ENCODE measurements at places on chromosomes 7 and 10. TPM values are rescaled to one million over a fixed set of nuclear protein-coding genes. Genes with fewer than 3 reads are reported as not detected.
A peak's percentile ranks its signal among the peaks of the same experiment; 100 is the strongest.

DNA sequence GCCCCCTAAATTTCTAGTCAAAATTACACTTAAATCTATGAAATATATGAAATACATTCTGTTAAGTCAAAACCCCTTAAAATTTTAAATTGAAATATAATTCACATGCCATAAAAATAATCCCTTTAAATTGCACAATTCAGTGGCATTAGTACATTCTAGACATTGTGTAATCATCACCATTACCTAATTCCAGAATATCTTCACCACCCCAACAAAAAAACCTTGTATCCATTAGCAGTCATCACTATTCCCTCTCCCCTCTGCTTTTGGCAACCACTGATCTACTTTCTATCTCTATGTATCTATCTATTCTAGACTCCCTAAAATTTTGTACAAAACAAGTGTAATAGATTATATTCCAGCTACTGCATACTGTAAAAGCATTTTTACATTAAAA lies 261.2 kb downstream of the GLI3 start:
- DNase-seq = no peak

The ANKRD16 gene
- polyA plus RNA-seq = 10.0 TPM

DNA sequence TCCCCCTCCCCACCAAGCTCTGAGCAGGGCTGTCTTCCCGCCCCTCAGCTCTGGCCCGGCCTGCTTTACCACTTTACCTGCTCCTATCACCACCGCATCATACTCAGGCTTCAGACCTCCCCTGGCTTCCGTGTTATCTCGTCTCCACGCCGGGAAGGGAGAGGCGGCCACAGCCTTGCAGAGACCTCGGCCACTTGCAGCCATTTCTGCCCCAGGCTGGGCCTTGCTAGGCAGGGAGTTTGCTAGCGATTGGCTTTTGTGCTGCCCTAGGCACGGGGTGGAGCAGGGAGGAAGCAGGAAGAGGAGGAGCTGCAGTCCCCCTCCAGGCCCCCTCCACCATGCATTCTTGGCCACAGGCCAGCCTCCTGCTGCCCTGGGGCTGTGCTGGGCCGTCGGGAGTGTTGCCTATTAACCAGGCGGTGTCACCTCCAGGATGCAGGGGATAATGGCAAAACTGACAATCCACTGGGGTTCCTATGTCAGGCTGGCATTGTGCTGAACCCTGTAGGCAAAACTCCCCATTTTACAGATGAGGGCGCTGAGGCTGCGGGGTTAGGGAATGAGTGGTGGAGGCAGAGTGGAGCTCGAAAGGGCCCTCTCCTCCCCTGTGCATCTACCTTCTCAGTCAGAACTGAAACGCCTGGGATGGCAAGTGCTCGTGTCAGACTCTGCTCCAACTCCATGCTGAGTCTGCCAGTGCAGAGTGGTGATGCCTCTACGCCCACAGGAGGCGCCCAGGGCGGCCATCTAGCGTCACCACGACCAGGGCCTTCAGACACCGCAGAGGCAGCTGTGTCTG lies at the start of gene PYROXD2:
TSS of gene PYROXD2 (minus strand) at position 251 of the 799 bp plus-strand sequence. CDS start at position 204, 47 bp downstream.
- DNase-seq = peak; percentile 87

The SPDYE5 gene
- polyA plus RNA-seq = 1.7 TPM

- DNase-seq = no peak
Observed at GRCh38 chr7:108407676-108408075, 48.6 kb downstream of the NRCAM start.

The TRPV5 gene
- polyA plus RNA-seq = 0.72 TPM

GRCh38 chr7:85185424-85186082 lies 1.3 kb downstream of the SEMA3D start:
- peak; percentile 52 for DNase-seq

DNA sequence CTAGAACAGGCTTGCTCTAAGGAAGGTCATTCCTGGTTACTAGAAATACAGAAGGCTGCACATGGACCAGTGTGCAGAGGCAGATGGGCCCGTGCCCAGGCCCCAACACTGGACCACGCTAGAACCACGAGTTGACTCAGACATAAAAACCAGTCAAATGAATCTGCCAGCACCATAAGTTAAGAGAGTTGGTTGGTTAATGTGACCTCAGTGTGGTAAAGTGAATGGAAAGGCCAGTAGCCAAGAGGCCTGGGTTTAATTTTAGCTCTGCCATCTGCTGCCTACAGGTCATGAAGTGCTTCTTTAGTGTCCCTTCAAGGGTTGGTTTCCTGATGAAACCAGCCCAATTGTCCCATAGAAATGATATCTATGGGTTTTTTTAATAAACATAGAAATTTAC lies 329.6 kb upstream of the NRP1 start:
- no peak for DNase-seq

The LIPA gene
- polyA plus RNA-seq = 58.5 TPM

The UBE2D1 gene
- polyA plus RNA-seq = 47.6 TPM

The CDC14C gene
- not detected for polyA plus RNA-seq

The TMEM213 gene
- 48.3 TPM for polyA plus RNA-seq

All from right renal pelvis (tissue), 4 donors.